Stimulated activated CD4-positive, alpha-beta T cell treated with anti-CD3 and anti-CD28 coated beads, TNF-alpha, amount 100 ng/mL, for 1 hour (primary cell): ENCODE measurements at places on chromosomes 1 and 21.

DNA sequence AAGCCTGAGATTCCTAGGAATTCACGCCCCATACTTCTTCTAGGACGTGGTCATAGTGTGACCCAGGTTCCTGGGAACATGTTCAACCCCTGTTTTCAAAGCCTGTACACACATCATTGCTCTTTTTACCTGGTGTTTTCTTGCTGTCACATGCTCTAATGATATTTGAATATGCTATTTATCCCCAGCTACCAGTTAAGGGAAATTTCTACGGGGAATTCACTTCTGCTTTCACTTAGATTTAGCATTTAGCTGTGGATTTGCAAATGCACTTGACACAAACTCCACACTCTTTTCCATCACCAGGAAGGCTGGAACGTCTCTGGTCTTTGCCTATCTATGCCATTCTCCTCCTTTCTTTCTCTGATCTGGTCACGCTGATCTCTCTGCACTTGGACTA, 11.3 kb upstream of the SAMSN1 start:
- DNase-seq = no peak

GRCh38 chr1:206744683-206745082, 25.9 kb upstream of the IL19 start:
- DNase-seq = no peak

GRCh38 chr1:111474106-111474505, 322 bp downstream of the C1orf162 start:
- no peak for DNase-seq

DNA sequence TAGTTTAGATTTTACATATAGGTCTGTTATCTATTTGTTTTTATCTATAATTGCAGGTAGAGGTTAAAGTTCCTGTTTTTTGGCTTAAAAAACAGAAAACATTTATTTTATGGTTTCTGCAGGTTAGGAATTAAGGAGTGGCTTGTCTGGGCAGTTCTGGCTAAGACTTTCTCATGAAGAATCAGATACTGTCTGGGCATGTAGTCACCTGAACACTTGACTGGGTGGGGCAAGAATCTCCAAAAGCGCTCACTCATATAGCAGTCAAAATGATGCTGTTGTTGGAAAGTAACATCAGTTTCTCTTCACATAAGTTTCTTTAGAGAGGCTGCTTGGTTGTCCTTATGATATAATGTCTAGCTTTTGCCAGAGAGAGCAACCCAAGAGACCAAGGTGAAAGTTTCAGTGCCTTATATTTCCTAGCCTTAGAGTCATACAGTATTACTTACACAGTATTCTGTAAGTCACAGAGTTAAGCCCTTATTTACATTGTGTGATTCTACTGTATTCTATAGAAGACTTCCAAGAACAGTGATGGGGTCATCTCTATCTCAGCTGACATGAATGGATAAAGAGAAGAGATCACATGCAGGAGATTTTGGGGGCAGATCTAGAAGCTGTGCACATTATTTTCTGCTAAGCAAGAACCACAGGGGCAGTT, 125.4 kb upstream of the GPR52 start:
- no peak for DNase-seq

- DNase-seq = no peak
Measured at GRCh38 chr1:162145280-162145965, 75.9 kb downstream of the NOS1AP start.

GRCh38 chr1:41566274-41566885, 81.9 kb upstream of the EDN2 start:
- no peak for DNase-seq

GRCh38 chr1:18934205-18935000, 22.1 kb downstream of the IFFO2 start:
- no peak for DNase-seq

DNA sequence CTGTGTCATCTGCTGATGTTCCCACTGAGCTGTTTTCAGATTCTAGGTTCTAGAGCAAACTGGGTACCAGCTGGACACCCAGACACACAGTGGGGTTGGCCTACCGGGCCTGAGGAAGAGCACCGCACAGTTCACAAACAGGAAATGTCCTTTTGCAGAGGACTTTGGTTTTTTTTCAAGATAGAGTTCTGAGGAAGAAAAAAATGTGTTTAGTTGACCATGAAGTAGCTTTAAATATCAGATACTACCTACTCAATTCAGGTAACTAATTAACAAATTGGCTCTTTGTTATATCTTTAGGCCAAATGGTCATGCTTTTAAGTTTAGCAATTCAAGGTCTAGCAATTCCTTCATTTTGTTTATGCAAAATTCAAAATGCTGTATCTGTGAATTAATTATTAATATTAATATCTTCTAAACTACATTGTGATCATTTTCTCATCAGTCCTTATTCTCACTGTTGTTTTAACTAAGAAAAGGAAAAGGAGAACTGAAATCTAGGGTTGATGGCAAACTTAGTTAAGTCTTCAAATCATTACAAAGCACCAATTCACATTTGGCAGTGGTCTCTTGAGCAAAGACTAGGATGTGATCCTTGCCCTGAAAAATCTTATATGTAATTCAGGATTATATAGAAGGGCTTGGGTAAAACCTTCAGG, 17.2 kb upstream of the NCF2 start:
- no peak for DNase-seq

- no peak for DNase-seq
Measured at GRCh38 chr1:223542831-223543230, 122.7 kb downstream of the CAPN8 start.

GRCh38 chr1:232279909-232280400, 350.0 kb downstream of the SIPA1L2 start:
- DNase-seq = no peak

GRCh38 chr1:26784023-26784871, 3.5 kb upstream of the PIGV start:
- no peak for DNase-seq

GRCh38 chr1:43858324-43858723, 75.3 kb upstream of the ARTN start:
- DNase-seq = no peak
